ENCODE measurements at places on chromosomes 11 and 22. TPM values are rescaled to one million over a fixed set of nuclear protein-coding genes. Genes with fewer than 3 reads are reported as not detected.

Gene PATE4
- total RNA-seq, result not detected

Gene ZNF215
- total RNA-seq, result 7.7 TPM

Gene GAS2
- total RNA-seq, result 3.0 TPM

Gene GLYATL1
- total RNA-seq, result 6.3 TPM

Gene OR4C46
- total RNA-seq, result not detected

Gene CSRP3
- not detected for total RNA-seq

Gene P2RX3
- total RNA-seq, result not detected

Gene MIOX
- not detected for total RNA-seq

Gene SLC35E4
- 4.0 TPM for total RNA-seq

Gene RASL10A
- 0.61 TPM for total RNA-seq

Gene PHF21B
- total RNA-seq, result 57.7 TPM

Gene IL17REL
- 0.07 TPM for total RNA-seq

DNA sequence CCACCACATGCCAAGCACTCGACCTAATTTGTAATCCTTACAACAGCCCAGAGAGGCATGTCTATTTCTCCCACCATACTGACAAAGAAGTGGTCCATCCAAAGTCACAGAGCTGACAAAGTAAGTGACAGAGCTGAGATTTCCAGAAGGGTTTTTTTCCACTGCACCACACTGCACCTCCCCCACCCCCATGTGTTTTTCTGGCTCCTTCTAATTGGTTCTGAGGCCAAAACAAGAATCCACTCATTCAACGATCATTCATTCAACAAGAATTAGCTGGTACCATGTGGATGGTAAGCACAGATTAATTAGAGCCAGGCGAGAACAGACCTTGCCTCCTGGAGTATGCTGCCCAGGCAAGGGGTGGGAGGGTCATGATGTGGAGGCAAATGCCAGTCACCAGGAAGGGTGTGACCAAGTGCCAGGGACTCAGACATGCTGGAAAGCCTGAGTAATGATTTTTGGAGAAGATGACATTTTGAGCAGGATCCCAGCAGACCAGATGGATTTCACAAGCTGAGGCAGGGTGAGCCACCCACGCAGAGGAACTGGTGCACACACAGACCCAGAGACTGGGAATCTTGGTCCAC is 14.9 kb upstream of the PRG2 start:
- no peak for DNase-seq

DNA sequence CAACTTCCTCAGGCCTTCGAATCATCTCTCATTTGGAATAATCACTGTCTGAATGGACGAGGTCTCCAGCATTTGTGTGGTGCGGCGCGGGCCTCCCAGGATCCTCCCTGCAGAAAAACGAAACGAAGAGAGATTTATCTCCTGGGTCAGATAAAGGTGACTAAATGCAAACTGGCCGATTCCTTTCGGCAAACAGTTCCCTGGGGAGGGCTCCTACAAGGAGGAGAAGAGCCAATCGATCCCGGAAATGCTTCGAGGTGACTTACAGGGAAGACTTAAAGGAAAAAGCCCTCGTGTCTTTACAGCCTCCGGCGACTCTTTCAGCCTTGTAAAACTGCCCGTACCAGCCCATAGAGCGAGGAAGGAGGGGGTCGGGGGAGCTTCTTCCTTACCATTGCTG is 126.5 kb downstream of the MIAT start:
- no peak for DNase-seq

GRCh38 chr11:106770489-106771085 is 247.7 kb downstream of the GUCY1A2 start:
- no peak for DNase-seq

DNA sequence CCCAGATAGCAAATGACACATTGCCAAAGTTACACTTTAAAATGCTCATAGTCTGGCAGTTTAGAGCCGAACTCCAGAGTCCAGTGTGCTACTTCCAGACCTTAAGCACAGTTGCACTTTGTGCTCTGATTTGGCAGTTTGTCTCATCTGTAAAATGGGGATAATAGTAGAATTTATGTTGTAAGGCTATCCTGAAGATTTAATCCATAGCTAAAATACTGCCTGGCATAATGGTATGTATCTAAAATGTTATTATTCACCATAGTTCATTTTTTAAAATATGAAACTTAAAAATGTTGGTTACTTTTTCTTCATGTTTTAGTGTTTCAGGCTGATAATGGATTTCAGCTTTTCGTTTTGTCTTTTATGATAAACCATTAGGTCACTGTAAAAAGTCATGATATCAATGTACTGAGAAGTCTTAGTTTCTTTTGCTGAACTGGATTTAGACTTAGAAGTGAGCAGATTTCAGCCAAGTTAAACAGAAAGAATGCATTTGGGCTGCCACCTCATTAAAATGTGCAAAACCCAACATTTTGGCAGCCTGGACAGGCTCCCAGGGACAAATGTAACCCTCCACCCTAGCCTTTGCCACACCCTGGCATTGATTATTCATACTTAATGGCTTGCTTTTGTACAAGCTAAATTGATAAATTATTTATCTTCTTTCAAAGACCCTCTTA is 933 bp downstream of the OLFML1 start:
- no peak for DNase-seq

DNA sequence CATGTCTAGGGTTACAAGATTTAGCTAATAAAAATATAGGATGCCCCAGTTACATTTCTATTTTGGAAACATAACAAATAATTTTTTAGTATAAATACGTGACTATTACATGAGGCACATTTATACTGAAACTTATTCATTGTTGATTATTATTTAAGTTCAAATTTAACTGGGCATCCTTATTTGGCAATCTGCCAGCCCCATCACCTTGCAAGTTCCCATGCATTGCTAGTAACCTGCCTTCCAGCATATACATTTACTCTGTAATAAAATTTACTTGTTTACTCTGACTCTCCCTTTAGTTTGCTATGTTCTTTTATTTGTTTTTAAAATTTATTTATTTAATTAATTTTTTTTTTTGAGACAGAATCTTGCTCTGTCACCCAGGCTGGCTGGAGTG is 654.9 kb upstream of the CCDC90B start:
- DNase-seq, result no peak

DNA sequence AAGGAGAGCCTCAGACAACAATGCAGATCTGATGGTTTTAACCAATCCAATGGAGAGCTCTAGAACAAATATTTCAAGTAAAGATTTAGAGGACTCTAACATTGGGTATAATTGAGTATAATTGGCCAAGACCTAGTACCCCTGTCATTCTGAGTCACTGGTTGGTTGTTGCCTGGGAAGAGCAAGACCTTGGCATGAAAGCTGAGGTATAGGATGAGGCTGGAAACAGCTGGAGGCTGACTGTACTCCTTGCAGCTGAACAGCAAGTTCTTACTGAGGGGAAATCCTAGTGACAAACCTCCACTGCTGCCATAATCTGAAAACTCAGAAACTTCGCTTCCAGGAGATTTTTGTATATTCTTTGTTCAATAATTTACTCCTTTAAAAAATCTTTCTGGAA is 54.3 kb upstream of the MUC15 start:
- DNase-seq, result no peak

DNA sequence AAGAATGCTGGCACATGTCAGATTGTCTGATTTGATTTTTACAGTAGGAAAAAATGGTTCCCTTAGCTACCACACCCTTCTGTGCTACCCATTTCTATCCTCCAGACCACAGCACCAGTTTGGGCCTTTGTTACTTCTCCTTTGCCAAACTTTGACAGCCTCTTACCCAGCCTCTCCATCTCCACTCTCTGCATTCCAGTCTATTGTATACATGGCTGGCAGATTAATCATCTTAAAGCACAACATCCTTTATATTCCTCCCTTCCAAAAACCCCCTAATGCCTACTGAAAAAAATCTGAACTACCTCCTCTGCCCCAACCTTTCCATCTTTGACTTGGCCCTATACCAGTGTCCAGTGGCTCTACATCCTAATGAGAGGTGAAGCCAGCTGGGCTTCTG is 10.8 kb upstream of the PANX1 start:
- no peak for DNase-seq

- DNase-seq, result no peak
Measured at GRCh38 chr11:112103446-112103845, 16.8 kb downstream of the SDHD start.

DNA sequence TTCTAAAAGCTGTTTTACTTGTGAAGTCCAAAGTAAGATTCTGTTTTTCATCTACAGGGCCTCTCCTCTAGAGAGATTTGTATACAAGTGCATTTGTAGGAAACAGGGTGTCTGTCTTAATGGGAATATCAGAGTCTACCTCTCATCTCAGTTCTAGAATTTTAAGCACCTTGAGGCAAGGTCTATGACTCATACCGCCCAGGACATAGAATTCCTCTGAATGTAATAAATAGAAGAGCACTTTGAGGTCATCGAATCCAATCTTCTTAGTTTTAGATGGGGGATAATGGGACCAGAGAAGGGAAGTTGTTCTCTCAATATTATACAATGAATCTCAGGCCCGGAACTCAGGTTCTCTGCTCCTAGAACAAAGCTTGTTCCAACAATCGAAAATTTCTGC is 101.8 kb upstream of the TIMP3 start:
- no peak for DNase-seq

- DNase-seq, result no peak
Measured at GRCh38 chr11:20192151-20192550, 31.9 kb upstream of the DBX1 start.

GRCh38 chr22:20456064-20456721 is 18.6 kb upstream of the SCARF2 start:
- peak; percentile 92 for DNase-seq

- no peak for DNase-seq
Measured at GRCh38 chr11:93922830-93923229, 72.4 kb upstream of the VSTM5 start.

DNA sequence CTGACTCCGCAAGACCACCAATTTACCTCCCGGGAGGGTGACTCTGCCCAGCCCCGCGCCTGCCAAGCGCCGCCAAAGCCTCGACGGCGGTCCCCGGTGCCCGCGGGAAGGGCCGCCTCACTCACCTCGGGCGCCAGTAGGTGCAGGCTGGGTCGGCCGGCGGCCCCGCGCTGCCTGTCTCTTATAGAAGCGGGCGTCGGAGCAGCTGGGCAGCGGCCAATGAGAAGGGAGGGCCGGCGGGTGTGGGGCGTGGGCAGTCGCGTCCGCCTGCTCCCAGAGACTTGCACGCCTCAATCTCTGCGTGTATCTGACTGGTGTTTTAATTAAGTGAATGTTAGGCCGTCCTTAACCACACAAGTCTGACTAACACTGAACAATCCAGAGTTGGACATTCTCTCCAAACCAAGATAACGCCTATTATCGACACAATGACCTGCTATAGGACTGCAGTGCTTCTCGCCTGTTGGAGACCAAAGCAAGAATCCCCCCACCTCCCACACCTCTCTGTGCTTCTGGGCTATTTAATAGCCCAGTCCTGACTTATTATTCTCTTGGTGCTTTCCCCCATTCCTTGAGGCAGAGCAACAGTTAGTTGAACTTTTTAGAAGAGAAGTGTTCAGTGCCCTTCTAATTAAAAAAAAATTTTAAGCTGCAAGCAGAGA is at the start of gene TPH1:
Gene TPH1, minus strand, starts transcription at position 154 of the 662 bp plus-strand sequence. CDS start 5,507 bp downstream, outside the sequence.
- DNase-seq, result peak; percentile 86

GRCh38 chr11:14954581-14954980 is 17.6 kb downstream of the CALCA start:
- no peak for DNase-seq

- peak; percentile 92 for DNase-seq
Measured at GRCh38 chr22:21624120-21624879, 5.5 kb downstream of the YDJC start.

DNA sequence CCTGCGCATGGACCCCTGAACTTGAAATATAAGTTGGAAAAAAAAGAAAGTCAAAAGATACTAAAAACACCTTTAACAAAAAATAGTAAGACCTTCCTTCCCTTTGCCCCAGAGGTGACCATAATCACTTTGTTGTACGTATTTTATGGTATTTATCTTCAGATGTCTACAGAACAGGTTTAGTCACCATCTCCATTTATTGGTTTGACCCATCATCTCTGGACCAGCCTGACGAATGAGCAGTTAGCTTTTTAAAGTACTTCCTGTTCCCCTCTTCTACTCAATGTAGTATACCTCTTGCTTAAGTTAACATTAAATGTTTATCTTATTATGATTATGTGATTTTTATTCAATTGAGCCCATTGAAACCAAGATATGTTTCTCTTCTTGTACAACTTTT is 64.7 kb upstream of the CREB3L1 start:
- DNase-seq, result no peak

DNA sequence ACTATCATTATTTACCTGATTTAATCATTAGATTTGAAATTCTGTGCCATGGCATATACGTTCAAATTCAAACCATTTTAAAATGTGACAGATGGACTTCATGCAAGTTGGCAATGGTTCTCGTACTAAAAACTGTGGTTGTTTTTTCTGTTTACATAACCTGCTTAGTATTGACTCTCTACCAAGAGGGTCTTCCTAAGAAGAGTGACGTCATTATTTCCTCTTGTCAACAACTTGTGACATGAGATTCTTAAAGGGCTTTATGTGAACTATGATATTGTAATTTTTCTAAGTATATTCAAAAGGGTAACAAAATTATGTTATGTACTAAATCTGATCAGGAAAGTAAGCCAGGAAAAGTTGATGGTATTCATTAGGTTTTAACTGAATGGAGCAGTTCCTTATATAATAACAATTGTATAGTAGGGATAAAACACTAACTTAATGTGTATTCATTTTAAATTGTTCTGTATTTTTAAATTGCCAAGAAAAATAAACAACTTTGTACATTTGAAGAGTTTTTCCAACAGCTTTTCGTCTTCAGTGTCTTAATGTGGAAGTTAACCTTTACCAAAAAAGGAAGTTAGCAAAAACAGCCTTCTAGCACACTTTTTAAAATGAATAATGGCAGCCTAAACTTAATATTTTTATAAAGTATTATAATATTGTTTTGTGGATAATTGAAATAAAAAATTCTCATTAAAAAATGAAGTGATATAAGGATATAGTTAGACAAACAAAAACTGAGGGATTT is 87.0 kb downstream of the GRK3 start:
- no peak for DNase-seq

GRCh38 chr11:78995171-78995570 is 420.5 kb upstream of the NARS2 start:
- no peak for DNase-seq

- no peak for DNase-seq
Measured at GRCh38 chr11:12223771-12224536, 113.6 kb downstream of the MICAL2 start.

DNA sequence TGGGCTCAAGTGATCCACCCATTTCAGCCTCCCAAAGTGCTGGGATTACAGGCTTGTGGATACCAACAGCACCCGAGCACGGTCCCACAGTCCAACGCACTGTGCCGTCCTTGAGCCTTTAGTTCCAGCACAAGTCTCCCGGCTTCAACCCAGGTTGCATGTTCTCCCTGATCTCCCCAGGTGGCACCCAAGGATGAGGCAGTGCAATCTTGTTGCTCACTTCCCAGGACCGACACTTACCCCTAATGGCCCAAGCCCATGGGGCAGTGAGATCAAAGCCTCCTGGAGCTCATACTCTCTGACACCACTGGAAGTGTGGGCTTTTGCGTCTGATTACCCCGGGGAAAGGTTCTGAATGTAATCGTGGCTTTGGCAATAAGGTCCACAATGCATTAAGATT is 3.5 kb downstream of the PRAME start:
- DNase-seq, result no peak
